ENCODE measurements at places on chromosomes 5 and 9.

DNA sequence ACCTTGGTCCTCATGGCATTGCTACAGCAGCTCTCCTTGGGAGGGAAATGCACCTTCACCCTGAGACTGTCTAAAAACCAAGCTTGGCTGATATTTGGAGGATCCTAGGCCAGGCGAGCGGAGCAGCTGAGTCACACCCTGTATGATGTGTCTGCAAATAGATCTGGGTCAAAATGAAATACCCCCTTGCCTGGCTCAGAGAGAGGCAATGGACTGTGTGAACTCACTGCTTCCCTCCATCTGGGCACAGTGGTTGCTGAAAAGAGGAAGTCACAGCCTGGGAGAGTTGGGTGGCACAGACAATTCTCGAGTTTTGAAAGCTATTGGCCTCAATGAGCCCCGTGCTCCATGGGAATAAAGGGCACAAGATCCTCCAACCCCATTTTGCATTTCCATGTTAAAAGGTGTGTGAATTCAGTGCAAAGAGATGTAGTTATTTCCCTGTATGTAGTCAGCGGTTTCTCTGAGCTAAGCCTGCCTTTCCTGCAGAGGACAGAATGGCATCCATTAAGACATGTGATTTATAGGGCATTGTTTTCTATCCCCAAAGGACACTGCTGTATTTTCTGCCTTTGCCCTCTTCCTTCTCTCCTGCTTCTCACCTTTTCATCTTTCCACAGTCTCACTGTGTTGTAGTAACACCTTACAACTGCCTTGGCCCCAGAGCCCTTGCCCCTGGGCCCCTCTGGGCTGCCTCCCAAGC, 177.2 kb downstream of the GADD45G start:
- no peak for DNase-seq

GRCh38 chr9:70049236-70049635, 5.6 kb downstream of the MAMDC2 start:
- no peak for DNase-seq

GRCh38 chr5:88281322-88281721, 12.7 kb upstream of the TMEM161B start:
- DNase-seq: no peak

DNA sequence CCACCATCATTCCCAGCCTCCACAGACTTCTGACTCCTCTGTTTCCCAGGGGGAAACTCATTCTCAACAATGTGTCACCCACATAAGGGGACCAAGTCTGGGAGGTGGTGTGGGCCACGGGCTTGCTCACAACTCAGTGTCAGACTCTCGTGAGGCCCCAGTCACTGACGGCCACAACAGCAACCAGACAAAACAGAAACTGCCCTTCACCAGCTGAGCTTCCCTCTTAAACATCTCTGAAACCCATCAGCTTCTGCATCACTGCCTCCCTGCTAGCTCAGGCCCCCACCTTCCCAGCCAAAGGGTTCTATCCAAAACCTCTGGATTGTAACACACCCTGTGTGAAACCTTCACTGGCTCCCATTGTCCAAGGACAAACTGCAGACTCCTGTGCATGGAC, 273.4 kb downstream of the CDK5RAP2 start:
- DNase-seq: peak; percentile 69

GRCh38 chr5:127933348-127933747, 150.2 kb upstream of the SLC12A2 start:
- no peak for DNase-seq

- no peak for DNase-seq
Observed at GRCh38 chr5:102069974-102070373, 226.1 kb downstream of the SLCO4C1 start.

- DNase-seq: no peak
Observed at GRCh38 chr9:137313326-137313936, 11.4 kb upstream of the NRARP start.

DNA sequence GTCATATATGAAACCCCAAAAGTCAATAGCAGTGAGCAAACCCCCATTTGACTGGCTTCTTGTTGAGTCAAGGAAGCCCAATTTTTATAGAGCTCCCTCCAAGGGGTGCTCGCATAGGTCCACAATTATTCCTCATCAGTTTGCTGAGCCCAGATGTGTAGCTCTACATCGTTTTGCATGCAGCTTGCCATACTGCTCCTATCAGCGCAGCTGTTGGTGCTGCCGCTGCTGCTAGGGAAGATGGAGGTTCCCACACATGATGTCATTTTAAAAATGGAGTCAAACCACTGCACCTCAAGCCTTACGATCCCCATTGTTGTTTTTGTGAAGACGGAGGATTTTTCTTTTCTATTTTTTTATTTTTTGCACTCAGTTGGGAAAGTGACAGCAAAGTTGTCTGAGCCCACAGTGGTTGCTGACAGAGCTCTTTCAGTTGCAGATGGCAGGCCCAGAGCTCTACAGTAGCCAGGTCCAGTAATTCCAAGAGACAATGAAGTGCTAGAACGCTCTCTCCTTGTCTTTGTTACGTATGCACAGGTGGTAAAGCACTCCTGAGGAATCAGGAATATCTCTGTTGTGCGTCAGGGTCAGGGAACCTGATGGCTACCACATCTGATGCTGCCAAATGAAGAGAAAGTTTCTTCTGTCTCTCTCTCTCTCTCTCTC, 23.2 kb upstream of the C5orf63 start:
- DNase-seq: no peak

DNA sequence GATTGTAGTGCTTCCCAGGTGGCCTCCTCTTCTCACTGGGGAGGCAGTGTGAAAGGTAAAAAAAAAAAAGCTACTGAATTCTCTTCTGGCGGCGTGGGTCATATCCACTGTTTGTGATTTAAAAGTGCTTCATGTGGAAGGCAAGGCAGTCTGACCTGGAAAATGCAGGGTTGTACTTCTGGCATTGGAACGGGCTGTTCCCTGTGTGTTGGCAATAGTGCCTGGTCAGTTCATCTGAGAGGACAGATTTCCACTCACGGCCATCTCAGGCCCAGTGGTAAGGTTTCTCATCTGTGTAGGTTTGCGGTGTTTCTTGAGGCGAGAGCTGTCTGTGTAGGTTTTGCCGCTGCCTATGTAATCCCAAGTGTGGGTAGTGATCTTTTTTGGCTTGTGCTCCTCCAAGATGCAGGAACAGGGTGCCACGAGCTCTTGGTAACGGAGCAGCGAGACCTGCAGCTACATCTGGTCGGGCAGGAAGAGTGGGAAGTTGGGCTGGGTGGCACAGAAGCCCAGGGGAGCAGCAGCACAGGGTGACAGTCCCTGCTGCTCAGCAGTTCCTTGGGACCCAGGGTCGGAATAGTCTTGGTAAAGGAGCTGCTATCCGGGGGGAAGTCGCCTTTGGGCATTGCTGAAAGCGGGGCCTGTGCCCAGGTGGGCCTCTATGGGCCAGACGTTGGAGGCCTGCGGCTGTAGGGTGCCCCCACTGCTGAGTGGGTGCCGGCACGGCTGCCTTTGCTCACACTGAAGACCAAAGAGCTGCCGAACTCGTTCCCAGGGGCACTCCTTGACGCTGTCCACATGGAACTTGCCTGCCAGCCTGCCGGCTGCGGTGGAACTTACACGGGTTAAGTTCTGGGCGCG, 11.2 kb downstream of the RCL1 start:
- DNase-seq: no peak

DNA sequence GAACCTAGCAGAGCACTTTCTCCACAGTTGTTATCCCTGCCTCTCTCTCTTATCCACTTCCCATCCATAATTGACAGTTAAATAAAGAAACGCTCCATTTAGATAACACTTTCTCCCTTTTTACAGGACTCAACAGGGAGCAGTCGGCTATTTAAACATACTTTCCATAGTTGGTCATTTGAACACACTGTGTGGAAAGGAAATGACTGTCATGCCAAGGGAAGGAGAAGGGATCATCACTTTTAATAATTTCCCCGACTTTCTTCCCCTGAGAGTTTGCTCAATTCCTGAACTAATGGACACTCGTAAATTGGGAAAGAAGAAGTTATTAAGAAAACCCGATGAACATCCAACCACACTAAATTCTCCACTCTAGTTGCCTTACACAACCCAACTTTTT, 400.8 kb upstream of the PTGER4 start:
- no peak for DNase-seq
